ENCODE measurements at places on chromosomes 11 and 22.

DNA sequence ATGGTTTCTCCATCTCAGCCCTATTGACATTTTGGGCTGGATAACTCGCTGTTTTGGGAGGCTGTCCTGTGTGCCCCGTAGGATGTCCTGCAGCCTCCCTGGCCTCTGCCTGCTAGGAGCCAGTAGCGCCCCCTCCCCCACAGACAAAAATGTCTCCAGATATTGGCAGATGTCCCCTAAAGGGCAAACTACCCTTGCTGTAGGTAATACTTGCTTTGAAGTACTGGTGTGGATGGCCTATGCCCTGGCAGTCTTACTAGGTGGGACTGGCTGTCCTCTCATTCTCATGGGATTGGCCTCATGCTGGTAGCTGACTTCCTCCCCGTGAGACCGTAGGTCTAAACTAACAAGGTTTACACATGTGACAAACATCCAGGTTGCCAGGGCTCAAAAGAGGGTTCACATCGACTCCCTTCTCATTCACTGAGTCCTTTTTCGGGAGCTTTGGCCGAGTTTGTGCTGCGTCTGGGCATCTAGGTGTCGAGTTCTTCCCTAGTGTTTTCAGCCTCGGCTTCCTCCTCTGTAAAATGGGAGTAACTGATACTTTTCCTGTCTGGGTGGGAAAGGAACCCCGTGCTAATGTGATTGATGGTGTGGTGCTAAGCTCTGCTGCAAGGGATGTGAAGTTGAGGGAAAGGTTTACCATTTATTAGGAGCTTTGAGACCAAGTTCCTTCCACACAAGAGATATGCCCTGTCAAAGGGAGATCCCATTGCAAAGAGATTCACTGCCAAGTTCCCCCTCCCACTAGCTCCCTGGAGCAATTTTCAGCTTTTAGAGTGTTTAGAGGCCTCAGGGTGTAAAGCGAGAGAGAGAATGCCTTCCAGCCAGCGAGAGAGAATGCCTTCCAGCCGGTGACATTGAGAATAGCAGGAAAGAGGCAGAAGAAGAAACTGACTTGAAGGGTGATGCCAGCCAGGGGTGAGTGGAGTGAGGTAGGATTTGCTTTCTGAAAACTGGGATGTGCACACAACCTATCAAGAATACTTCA is 17.0 kb downstream of the PTPRJ start:
- DNase-seq = peak; percentile 45

DNA sequence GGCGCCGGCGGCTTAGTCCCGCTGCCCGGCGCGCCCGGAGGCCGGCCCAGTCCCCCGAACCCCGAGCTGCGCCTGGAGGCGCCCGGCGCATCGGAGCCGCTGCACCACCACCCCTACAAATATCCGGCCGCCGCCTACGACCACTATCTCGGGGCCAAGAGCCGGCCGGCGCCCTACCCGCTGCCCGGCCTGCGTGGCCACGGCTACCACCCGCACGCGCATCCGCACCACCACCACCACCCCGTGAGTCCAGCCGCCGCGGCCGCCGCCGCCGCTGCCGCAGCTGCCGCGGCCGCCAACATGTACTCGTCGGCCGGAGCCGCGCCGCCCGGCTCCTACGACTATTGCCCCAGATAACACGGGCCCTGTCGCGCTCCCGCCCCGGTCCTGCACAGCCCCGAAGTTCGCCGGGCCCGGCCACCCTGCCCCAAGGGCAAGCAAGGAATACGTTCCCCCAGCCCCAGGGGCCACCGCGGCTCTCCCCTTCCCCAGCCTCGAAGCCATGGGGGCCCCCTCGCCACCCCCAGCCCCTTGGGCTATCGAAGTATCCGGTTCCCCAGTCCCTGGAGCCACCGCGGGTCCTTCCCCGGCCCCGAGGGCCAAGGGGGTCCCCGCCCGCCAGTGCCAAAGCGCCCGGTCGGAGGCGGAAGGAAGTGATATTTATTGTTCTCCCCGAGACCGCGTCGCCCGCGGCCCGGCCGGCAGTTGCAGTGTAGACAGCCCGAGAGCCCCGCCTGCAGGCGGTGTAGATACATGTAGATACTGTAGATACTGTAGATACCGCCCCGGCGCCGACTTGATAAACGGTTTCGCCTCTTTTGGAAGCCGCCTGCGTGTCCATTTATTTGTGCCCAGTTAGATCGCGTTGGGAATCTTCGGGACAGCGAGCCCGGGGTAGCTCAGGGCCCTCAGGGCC is 6.2 kb downstream of the TBX1 start:
- peak; percentile 62 for DNase-seq

DNA sequence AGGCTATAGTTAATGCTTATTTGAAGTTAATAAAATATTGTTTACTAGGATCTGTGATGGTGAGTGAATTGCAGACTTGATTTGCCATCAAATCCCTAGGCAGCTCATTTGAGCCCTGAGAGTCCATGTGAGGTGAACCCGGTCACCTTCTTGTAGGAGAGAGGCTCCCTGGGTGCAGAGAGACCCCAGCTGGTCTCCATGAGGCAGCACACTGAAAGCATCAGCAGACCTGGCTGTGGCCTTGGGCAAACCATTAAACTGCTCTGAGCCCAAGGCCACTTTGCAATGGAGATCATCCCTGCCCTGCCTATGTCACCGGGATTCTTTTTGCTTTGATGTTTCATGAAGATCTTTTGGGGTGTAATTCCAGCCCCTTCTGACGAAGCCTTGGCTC is 125.2 kb downstream of the MICAL2 start:
- DNase-seq = peak; percentile 39

DNA sequence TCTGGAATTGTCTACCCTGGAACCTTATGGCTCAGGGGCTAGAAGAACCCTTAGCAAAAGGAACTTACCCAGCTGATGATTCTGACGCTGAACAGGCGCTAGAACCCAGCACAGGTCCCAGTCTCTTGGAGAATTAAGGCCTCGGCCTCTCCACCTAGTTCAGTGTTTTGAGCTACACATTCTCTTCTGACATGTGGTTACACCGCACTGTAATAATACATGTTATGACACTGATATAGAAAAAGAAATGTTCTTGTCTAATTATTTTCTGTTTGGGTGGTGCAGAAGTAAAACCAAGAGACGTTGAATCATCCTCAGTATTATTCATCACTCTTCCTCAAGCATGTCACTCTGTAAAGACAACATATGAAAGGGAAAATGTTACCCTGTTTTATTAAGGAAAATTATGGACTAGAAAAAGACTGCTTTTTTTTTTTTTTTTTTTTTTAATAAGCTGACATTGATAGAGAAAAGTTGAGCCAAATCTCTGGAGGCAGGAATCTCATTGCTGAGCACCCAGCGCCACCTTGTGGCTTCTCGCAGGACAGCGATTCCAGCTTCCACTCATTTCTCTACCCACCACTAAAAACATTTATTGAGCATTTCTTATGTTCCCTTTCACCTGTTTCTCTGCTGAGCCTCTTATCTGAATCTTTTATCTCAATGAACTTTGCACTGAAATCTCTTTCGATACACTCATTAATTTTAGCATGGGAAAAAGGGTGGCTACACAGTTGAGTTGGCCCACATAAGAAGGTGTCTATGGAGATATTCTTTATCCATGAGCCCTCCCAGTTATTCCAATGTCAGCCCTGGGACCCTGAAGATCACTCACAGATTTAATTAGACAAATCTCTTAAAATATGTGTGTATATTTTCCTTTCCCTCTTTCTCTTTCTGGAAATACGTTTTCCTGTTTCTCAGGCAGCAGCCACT is 12.6 kb upstream of the APLNR start:
- peak; percentile 77 for DNase-seq

- DNase-seq = no peak
Measured at GRCh38 chr11:93481279-93481678, 61.9 kb downstream of the SMCO4 start.

GRCh38 chr11:120337355-120338106 is 1.3 kb downstream of the ARHGEF12 start:
- DNase-seq = no peak

GRCh38 chr22:37329238-37330140 is 47.2 kb downstream of the CYTH4 start:
- DNase-seq = no peak

- no peak for DNase-seq
Measured at GRCh38 chr11:70910835-70911234, 341.5 kb downstream of the SHANK2 start.

- no peak for DNase-seq
Measured at GRCh38 chr11:13966013-13966412, 3.5 kb downstream of the SPON1 start.

- no peak for DNase-seq
Measured at GRCh38 chr11:110530900-110531741, 101.4 kb downstream of the FDX1 start.

- DNase-seq = no peak
Measured at GRCh38 chr11:128497776-128498095, 89.6 kb downstream of the ETS1 start.

GRCh38 chr11:111871693-111872161 is 346 bp upstream of the ALG9 start:
- no peak for DNase-seq

DNA sequence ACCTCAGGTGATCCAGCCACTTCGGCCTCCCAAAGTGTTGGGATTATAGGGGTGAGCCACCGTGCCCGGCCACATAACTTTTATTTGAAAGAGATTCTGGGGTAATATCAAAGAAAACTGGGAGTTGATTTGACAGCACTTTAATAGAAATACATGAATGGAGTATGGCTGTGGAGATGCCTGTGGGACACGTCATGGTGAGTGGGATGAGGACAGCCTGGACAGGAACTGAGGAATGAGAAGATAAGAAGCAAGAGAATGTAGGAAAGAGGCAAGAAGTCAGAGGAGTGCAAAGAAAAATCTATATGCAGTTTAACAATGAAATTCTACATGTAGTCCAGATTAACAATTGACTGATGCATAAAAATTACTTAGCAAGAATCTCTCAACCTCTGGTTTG is 31.0 kb downstream of the SLC22A6 start:
- no peak for DNase-seq

- DNase-seq = no peak
Measured at GRCh38 chr11:24286238-24286637, 210.6 kb upstream of the LUZP2 start.

- DNase-seq = no peak
Measured at GRCh38 chr11:65861165-65861505, 902 bp downstream of the MUS81 start.

DNA sequence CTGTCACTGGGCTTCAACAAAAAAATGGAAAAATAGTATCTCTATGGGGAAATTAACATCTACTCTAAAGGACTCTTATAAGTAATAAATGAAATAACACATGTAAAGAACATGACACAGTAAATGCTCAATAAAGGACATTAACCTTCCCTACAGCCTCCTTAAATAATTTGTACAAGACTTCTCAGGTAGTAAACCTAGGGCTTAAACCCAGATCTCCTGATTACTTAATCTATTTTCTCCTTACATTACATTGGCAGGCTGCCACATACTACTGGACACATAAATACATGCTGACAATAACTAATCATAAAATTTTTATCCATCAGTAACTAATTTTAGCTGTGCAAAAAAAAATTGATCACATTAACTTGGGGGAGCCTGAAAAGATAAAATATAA is 4.9 kb downstream of the AMBRA1 start:
- DNase-seq = no peak

All from ELF-1 (cell line).